ENCODE measurements at places on chromosomes 4 and X. TPM values are rescaled to one million over a fixed set of nuclear protein-coding genes. Genes with fewer than 3 reads are reported as not detected.

- no peak for DNase-seq
- no peaks in the 10 kb centered on the region for H3K4me1 ChIP-seq
- H3K27me3 ChIP-seq: no peaks in the 10 kb centered on the region
- H3K4me3 ChIP-seq: no peak overlapping the region
These were observed 13.7 kb upstream of the UGT2B17 start for GRCh38 chr4:68589790-68590189.

GRCh38 chrX:136954930-136955329 lies 74.4 kb upstream of the RBMX start:
- no peaks in the 10 kb centered on the region for H3K27me3 ChIP-seq
- no peak overlapping the region for H3K4me3 ChIP-seq
- DNase-seq: peak; percentile 28
- no peak overlapping the region for H3K27ac ChIP-seq
- H3K36me3 ChIP-seq: no peaks in the 10 kb centered on the region

GRCh38 chr4:18980516-18981233 lies 959.1 kb upstream of the LCORL start:
- no peak overlapping the region for H3K4me3 ChIP-seq
- H3K27me3 ChIP-seq: no peaks in the 10 kb centered on the region
- H3K36me3 ChIP-seq: no peaks in the 10 kb centered on the region
- H3K4me1 ChIP-seq: no peaks in the 10 kb centered on the region

DNA sequence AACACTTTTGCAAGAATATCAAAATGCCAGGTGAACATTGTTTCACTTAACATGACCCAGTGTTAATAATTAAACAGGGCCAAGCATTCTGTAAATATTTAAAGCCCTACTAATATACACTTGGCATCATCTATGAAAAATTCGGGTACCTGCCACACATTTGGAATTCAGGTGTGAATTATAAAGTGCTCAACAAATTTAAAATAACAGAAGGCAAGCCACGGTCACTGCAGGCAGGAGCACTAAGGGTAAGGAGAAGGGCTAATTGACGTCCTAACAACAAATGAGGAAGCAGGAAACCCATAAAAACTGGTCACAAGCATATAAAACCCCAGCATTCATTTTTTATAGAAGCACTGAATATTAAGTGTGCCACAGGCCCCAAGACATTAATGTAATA lies 43.8 kb upstream of the CPEB2 start:
- H3K27ac ChIP-seq: no peak overlapping the region
- H3K4me3 ChIP-seq: no peak overlapping the region
- H3K36me3 ChIP-seq: no peaks in the 10 kb centered on the region
- no peaks in the 10 kb centered on the region for H3K4me1 ChIP-seq
- H3K27me3 ChIP-seq: no peaks in the 10 kb centered on the region
- DNase-seq: no peak

Gene ADH6
- total RNA-seq: not detected

Gene SLITRK4
- 0.99 TPM for total RNA-seq

Gene SFRP2
- total RNA-seq: 1.8 TPM

Data from fibroblast of lung (primary cell).